ENCODE measurements at places on chromosomes 5 and 9. TPM values are rescaled to one million over a fixed set of nuclear protein-coding genes. Genes with fewer than 3 reads are reported as not detected.

- DNase-seq: no peak
Measured at GRCh38 chr9:114016629-114017423, 61.3 kb downstream of the AMBP start.

DNA sequence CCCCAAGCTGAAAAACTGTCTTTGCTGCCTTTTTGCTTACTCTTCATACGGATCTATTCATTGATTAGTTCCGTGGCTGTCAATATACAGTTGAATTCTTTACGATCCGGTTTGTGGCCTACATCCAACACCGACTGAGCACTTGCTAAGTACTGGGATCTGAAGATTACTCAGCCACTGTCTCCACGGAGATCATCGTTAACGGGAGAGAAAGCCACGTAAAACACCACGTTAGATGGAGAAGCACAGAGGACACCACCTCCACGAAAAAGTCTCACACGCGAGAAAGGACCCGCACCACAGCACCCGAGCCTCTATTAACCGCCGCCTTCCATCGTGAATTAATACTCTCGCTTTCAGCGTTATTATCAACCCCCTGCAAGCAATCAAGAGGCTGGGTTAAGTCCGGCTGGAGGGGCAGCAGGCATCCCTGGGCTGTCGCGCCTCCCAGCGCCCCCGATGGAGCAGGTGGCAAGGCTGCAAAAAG is 650 bp downstream of the ELP1 start:
- DNase-seq: no peak

GRCh38 chr9:72983512-72984225 is 30.8 kb upstream of the ALDH1A1 start:
- DNase-seq: no peak

- no peak for DNase-seq
Measured at GRCh38 chr5:77366717-77367500, 125.2 kb downstream of the WDR41 start.

- DNase-seq: no peak
Measured at GRCh38 chr5:110169461-110169860, 479.7 kb downstream of the MAN2A1 start.

- DNase-seq: no peak
Measured at GRCh38 chr5:43152946-43153345, 32.2 kb downstream of the ZNF131 start.

DNA sequence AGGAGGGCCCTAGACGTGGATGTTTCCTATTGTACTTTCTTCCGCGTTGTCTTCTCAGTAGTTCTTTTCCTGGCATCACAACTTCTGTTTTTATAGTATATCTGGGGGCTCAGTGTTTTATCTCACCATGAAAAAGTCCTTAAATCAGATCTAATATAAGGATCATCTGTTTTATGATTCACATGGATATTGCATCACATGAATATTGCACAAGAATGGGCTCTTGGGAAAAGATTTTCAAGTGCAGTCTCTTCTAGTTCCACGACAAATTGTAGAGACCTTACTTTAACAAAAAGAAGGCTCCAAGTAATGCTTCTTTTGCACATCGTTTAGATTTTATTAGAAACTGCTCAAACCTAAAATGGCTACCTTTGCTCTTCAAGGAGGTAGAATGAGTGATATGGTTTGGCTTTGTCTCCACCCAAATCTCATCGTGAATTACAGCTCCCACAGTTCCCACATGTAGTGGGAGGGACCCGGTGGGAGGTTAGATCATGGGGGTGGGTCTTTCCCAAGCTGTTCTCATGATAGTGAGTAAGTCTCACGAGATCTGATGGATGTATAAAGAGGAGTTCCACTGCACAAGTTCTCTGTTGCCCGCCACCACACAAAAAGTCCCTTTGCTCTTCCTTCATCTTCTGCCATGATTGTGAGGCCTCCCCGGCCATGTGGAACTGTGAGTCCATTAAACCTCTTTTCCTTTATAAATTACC is 53.7 kb upstream of the FAM120A start:
- DNase-seq: no peak

DNA sequence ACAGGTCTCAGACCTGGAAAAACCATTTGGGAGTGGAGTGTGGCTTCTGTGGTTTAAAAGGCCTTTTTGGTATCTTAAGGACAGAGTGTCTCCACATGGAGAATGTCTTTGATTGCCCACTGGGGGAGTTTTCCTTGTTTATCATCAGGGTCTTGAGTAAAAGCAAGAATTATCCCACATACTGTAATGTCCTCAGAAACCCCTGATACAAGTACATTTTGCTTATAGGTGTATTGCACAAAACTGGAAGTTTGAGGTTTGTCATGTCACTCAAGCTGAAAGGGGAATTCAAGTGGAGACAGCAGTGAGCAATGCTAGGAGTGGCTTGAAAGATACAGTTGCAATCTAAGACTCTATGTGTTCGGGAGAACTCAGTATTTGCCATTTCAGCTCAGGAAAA is 62.7 kb upstream of the GRAMD2B start:
- no peak for DNase-seq

GRCh38 chr9:18722882-18723281 is 248.9 kb downstream of the ADAMTSL1 start:
- no peak for DNase-seq

DNA sequence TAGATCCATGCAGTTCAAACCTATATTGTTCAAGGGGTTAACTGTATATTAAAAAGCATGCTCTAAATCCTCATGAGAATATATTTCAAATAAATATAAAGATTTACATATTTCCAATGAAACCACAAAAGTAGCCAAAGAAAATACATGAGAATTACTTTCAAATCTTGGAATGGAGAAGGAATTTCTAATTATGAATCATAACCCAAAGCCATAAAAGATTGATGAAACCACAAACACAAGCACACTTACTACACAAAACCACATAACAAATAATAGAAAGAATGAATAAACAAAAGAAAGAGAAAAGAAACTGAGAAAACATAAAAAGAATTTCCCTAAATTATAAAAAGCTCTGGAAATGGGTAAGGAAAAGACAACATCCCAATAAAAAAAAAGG is 16.0 kb downstream of the ERP44 start:
- no peak for DNase-seq

DNA sequence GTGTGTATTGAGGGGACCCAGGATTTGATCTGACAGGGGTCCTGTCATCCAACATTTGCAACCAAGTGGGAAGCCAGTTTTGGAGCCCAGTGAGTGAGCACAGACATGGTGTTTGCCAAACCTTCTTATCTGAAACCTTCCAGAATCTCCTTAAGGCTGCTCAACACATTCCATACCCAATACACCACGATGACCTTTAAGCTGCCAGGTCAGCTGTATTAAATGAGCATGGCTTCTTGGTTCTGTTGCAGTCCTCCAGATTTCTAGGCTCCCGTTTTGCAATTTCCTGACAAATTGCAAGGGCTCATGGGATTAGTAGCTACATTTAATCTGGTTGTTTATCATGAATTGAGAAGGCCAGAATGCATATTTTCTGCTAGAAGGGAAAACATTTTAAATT is 124.2 kb upstream of the ATP10B start:
- no peak for DNase-seq

DNA sequence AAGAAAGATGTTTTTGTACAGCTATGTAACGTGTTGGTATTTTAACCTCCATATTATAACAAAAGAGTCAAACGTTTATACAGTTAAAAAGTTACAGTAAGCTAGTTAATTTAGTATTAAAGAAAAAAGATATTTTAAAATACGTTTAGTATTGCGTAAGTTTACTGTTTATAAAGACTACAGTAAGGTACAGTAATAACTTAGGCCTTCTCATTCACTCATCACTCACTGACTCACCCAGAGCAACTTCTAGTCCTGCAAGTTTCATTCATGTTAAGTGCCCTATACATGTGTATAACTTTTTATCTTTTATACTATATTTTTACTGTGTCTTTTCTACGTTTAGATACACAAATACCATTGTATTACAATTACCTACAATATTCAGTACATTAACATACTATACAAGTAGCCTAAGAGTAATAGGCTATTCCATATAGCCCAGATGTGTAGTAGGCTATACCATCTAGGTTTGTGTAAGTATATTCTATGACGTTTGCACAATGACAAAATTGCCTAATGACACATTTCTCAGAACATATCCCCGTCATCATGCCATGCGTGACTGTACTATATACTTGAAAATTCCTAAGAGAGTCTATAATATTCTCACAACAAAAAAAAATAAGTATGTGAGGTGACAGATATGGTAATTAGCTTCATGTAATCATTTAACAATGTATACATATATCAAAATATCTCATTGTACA is 33.8 kb downstream of the ERP44 start:
- no peak for DNase-seq

- no peak for DNase-seq
Measured at GRCh38 chr9:76654051-76654461, 110.2 kb upstream of the PCA3 start.

GRCh38 chr5:143085319-143085917 is 315.2 kb downstream of the ARHGAP26 start:
- no peak for DNase-seq

DNA sequence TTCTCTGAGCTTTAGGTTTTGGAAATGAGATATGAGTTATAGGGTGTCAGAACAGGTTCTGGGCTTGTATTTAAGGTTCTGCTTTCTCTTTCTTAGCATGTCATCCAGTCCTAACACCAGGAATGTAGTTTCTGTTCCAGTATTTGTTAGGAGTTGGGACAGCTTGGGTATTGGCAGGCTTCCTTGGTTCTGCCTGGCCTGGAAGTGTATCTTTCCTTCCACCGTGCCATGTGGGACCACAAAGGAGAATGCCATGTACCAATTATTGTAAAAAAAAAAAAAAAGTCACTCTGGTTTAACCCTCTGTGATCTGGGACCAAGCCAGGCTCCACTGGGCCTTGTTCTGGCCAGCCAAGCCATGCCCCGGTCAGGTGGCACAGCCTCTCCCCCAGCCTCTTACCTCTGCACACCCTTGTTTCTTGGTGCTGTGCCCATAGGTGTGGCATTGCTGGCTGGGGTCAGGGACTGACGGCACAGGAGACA is 47.8 kb downstream of the ARHGAP26 start:
- no peak for DNase-seq

DNA sequence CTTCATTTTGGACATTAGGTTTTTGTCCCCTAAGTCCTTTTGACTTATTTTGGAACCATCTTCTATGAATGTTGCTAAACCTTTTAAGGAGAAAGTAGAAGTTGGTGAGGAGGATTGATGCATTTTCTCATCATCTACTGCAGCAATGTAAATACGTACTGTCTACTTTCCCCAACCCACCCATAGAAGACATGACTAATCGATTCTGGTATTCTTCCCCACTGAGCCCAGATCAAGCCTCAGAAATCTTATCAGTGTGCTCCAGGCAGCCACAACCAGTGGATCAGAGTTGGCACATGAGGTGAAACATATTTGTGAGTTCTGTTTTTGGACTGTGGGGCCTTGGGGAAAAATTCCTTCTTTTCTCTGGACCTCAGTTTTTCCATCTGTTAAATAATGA is 57.7 kb downstream of the FGF18 start:
- no peak for DNase-seq

GRCh38 chr5:150446088-150446487 is 3.5 kb downstream of the RPS14 start:
- DNase-seq: no peak

DNA sequence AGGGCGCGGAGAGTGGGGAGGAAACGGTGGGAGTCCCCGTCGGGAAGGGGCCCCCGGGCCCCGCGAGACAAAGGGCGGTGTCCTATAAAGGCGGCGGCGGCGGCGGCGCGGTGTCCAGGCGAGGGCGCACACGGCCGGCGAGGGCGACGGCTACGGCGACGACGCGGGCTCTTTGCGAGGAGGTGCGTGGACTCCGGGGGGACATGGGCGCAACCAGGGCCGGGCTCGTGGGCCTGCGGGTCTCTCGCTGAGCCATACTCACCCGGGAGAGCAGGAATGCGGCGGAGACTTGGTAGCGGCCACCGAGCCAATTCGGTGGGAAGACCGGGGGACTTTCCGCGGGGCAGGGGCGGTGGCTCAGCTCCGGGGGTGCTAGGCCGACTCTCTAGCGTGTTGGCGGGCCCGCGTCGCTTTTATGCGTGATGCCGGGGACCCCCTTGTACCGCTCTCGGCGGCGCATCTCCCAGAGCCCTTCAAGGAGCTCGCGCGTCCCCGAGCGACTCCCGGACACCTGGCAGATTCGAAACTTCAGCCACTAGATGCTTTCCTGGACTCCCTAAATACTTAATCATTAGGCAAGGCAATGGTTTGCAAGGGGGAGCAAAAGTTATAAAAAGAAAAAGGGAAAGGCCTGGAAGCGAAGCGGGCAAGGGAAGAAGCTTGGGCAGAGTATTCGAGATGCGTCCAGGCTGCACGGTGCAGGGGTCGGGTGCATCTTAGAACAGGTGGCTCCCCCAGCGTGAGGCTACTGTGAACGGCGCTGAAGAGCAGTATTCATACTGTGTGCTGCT is 5.9 kb upstream of the TAL2 start:
- DNase-seq: no peak

GRCh38 chr5:158373608-158374395 is 514.9 kb upstream of the CLINT1 start:
- DNase-seq: no peak

DNA sequence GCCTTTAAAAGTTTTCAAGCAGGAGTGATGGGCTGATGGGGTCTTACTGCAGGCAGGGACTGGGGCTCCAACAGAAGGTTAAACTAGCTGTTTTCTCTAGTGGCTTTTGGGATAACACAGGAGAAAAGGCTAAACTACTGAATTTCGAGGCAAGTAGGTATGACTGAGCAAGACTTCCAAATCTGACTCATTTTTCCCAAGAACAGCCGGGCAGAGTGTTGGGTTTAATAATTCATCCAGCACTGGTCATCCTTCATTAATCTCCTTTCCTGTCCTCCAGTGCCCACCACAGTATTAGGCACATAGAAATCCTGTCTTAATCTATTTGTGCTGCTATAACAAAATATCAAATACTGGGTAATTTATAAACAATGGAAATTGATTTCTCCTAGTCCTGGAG is 20.5 kb downstream of the MSX2 start:
- no peak for DNase-seq

DNA sequence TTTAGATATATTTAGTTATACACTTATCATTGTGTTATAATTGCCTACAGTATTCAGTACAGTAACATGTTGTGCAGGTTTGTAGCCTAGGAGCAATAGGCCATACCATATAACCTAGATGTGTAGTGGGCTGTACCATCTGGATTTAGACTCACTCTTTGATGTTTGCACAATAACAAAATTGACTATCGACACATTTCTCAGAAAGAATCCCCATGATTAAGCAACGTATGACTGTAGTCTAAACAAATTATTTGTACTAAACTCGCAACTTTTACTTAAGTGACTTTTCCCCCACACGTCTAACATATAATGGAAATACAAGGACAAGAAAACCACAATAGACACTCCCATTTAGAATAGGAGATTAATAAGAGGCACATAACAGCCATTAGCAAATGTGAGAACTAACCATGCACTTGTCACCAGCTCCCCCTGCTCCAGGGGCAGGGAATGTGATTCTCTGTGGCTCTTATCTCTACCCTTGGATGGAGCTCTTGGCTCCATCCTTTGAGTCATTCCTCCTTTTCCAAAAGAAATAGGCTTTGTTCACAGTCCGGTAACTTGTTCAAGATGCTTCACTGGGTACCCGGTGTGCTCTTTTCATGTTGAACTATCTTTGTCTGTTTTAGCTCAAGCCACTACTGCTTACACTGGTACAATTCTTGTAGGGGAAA is 8.7 kb upstream of the B4GALT1 start:
- DNase-seq: no peak

NUTM2F gene
- total RNA-seq: not detected

PTGR1 gene
- 1.3 TPM for total RNA-seq

MCC gene
- total RNA-seq: 0.88 TPM

SPINK4 gene
- total RNA-seq: not detected

PDZD2 gene
- total RNA-seq: not detected

FOXD4L4 gene
- 0.10 TPM for total RNA-seq

TBC1D2 gene
- total RNA-seq: 1.8 TPM

IFNA21 gene
- not detected for total RNA-seq
